Cardiac muscle cell (in vitro differentiated cells and primary cell): ENCODE measurements at places on chromosomes 3 and 15. TPM values are rescaled to one million over a fixed set of nuclear protein-coding genes. Genes with fewer than 3 reads are reported as not detected.
A peak's percentile ranks its signal among the peaks of the same experiment; 100 is the strongest.

TPRG1 gene
- total RNA-seq, result 0.48 and 1.2 TPM in 2 replicates

KLF15 gene
- 9.5 and 16.5 TPM in 2 replicates for total RNA-seq

CPA3 gene
- total RNA-seq, result not detected in 2 replicates

REC114 gene
- 2.3 and 2.8 TPM in 2 replicates for total RNA-seq

LTK gene
- 2.6 and 3.7 TPM in 2 replicates for total RNA-seq

SLC28A1 gene
- total RNA-seq, result 0.24 and 0.81 TPM in 2 replicates

CSPG5 gene
- total RNA-seq, result 3.2 and 5.0 TPM in 2 replicates

FRMD5 gene
- total RNA-seq, result 55.8 and 59.7 TPM in 2 replicates

SLC22A14 gene
- total RNA-seq, result 0.07 and 0.12 TPM in 2 replicates

DPPA4 gene
- total RNA-seq, result 0.51 and 1.6 TPM in 2 replicates

TRPC1 gene
- 40.3 and 64.9 TPM in 2 replicates for total RNA-seq

DNA sequence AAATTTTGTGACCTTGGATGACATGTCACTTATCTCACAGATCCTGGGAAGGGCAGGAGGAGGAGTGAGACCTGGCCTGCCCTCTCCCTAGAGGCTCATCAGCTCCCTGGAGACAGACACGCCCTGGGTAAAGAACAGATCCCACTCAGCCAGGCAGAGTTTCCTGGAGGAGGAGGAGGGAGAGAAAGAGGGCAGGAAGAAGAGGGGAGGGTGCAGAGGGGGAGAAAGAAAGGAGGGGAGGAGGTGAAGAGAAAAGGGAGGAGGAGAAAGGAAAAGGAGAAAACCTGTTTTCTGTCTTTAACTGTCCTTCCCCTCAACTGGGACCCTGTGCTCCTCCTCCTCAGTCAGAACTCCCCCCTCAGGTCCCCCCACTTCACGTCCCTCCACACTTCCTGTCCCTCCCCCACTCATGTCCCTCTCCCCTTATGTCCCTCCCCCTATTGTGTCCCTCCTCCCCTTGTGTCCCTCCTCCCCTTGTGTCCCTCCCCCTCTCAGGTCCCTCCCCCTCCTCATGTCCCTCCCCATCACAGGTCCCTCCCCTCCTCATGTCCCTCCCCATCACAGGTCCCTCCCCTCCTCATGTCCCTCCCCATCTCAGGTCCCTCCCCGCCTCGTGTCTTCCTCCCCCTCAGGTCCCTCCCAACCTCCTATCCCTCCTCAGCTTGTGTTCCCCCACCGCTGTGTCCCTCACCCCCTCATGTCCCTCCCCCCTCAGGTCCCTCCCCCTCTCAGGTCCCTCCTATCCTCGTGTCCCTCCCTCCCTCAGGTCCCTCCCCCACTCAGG is 52.3 kb upstream of the CGNL1 start:
- no peaks in the 10 kb centered on the region for H3K36me3 ChIP-seq
- peaks cover 6% of the 10 kb centered on the region for H3K4me1 ChIP-seq
- H3K27me3 ChIP-seq, result no peaks in the 10 kb centered on the region
- DNase-seq, result no peak

- no peak overlapping the region for H3K27ac ChIP-seq
- no peaks in the 10 kb centered on the region for H3K36me3 ChIP-seq
- no peaks in the 10 kb centered on the region for H3K4me1 ChIP-seq
- no peaks in the 10 kb centered on the region for H3K27me3 ChIP-seq
Observed at GRCh38 chr15:76846782-76847181, 58.4 kb downstream of the SCAPER start.

DNA sequence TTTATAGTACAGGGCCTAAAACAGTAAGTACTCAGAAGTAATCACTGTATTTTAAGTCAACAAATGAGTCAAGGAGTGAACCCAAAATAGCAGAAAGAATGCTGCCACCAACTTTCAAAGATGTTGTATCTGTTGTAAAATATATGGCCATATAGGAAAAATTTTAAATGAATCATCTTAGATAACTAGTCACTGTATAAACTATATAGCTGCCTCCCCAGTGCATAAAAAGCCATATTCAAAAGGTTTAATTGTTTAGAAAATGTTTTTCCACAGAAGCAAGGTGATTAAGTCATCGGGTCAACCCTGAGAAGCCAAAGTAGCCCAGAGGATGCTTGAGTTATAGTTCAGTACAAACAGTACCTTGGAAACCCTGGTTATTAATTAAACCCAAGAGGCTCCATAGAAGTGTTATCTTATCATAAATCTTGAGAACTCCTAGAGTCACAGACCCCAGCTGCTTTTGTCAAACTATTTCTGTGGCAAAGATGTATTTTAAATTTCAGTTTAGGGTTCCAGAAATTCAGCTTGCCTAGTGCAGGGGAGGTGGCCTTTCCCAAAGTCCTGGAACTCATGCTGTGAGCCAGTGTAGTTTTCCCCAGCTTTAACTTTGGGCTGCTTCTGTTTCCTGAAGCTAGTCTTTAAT is 39.2 kb downstream of the MBNL1 start:
- no peak overlapping the region for H3K4me3 ChIP-seq
- peak overlapping the region; percentile 6 for H3K27ac ChIP-seq
- no peaks in the 10 kb centered on the region for H3K27me3 ChIP-seq
- peaks cover 26% of the 10 kb centered on the region for H3K4me1 ChIP-seq
- H3K36me3 ChIP-seq, result no peaks in the 10 kb centered on the region

DNA sequence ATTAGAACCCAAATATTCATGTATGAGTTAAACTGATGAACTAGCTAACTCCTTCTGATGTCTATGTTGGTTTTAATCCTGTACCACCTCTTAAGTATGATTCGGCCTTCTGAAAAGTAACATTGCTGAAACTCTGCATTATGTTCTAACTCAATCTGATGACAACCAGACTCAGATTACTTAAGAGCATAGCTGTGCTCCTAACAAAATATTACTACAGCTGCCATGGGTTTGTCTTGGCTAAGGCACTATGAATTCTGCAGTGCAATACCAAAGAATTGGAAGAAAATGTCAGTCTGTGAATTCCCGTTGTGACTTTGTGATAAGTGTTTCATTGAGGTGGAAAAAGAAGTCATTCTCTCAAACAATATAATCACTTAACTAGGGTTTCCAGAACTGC is 224.4 kb downstream of the ZMAT3 start:
- H3K27me3 ChIP-seq, result no peaks in the 10 kb centered on the region
- no peak overlapping the region for H3K4me3 ChIP-seq
- no peaks in the 10 kb centered on the region for H3K4me1 ChIP-seq
- no peaks in the 10 kb centered on the region for H3K36me3 ChIP-seq
- H3K27ac ChIP-seq, result no peak overlapping the region

DNA sequence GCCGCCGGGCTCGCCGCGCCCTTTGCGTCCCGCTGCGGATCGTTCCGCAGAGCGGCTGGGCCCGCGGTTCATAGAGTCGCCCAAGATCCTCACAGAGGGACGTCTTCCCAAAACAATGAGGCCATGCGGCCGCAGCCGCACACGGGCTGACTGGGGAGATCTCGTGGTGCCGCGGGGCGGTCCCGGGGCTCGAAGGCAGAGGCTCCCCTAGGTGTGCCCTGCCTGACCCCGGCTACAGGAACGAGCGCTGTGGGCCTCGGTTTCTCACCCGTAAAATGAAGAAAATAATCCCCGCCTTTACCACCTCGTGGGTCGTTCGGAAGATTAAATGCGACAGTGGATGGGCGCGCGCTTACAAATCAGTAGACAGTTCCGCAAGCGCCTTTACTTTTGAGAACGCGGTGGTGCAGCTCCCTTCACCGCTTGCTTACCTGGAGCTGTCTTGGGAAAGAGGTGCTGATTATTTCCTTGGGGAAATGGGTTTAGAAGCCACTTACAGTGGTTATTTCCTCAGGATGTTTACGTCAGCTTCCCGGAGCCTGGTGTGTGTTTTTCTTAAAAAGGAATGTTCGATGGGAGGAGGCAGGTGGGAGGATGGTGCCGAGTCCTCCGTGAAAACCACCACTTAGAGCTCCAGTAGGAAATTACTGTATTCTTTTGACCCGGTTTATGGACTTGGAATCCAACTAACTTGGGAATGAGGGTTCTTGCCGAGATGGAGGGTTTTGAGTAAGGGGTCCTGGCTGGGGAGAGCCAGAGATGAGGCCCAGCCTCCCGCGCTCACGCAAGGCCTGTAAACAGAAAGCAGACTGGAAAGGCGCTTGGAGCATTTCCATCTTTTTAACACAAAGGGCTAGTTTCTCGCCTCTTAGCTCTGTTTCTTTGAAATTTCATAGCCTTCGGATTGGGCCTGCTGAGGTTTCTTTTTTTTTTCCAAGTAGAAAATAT is 1.9 kb upstream of the MEX3B start:
- peak; percentile 50 for DNase-seq
- no peak overlapping the region for H3K27ac ChIP-seq
- peak overlapping the region; percentile 88 for H3K4me3 ChIP-seq
- peaks cover 45% of the 10 kb centered on the region for H3K27me3 ChIP-seq
- H3K4me1 ChIP-seq, result no peaks in the 10 kb centered on the region

DNA sequence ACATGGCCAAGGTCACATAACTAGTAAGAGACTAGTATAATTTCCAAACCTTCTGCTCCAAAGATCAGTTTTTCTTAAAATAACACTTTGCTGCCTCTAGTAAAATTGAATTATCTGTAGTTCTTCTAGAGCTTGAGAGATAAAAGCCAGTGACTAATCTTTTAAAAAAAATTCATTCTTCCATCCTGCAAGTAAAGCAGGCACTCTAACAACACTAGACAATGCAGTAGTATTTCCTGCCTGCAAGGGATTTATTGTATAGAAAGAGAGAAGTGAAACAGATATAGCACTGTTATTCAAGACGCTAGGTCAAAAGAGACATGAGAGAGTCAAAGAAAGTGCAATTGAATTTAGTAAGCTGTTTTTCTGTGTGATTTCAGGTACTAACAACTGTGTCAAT is 159.5 kb upstream of the TBC1D5 start:
- H3K27ac ChIP-seq, result no peak overlapping the region
- no peaks in the 10 kb centered on the region for H3K27me3 ChIP-seq
- H3K4me3 ChIP-seq, result no peak overlapping the region

- H3K4me3 ChIP-seq, result no peak overlapping the region
- peaks cover 51% of the 10 kb centered on the region for H3K36me3 ChIP-seq
- no peak overlapping the region for H3K27ac ChIP-seq
- DNase-seq, result no peak
Observed at GRCh38 chr3:53225181-53225580, 30.6 kb downstream of the TKT start.

DNA sequence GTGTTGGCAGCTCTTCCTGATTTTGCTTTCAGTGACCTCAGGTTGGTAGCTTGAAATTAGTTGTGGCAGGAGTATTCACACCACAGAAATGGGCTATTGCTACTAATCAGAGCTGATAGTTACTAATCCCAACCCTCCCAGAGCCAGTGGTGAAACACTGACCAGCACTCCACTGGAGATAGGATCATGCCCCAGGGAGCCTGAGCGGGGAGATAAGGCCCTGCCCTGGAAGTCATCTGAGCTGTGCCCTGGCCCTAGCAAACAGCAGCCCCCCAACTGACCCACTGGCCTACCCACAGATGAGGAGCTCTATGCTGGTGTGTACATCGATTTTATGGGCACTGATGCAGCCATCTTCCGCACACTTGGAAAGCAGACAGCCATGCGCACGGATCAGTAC is 9.4 kb upstream of the GNAT1 start:
- peaks cover 16% of the 10 kb centered on the region for H3K4me1 ChIP-seq
- no peak for DNase-seq
- no peak overlapping the region for H3K4me3 ChIP-seq
- no peaks in the 10 kb centered on the region for H3K36me3 ChIP-seq

DNA sequence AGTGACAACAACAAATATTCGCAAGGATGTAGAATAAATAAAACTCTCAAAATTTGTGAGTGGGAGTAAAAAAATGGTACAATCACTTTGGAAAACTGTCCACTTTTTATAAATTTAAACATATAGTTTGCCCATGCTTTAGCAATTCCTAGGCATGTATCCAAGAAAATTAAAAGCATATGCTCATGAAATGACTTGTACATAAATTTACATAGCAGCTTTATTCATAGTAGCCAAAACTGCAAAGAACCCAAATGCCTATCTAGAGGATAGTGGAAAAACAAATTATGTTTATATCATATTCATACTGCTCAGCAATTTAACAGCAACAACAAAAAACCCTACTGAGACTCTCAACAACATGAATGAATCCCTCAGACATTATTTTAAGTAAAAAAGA is 363.6 kb upstream of the CCDC54 start:
- no peak overlapping the region for H3K27ac ChIP-seq
- H3K4me1 ChIP-seq, result no peaks in the 10 kb centered on the region
- no peak for DNase-seq

DNA sequence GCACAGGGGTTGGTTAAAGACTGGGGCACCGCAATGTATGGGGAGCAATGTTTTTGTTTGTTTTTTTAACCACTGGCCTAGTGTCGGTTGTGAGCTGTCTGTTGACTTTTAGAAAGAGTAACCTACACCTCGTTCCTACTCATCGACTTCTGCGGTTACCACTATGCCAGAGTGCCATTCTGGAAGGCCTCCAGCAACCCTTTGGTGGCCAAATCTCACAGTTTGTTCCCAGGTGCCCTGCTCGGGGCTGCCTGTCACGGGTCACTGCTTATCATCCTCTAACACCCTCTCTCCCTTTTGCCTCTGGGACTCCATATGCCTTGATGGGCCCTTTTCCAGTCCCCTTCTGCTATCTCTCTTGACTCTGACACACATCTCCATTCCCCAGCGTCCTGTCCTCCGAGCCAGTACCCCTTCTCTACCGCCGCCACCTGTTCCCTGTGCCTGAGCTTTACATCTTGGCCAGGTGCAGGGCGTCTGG is 290.4 kb upstream of the C2CD4B start:
- H3K27me3 ChIP-seq, result peaks cover 2% of the 10 kb centered on the region
- H3K27ac ChIP-seq, result peak overlapping the region; percentile 90
- no peaks in the 10 kb centered on the region for H3K36me3 ChIP-seq
- H3K4me1 ChIP-seq, result peaks cover 41% of the 10 kb centered on the region
- H3K4me3 ChIP-seq, result no peak overlapping the region
- DNase-seq, result peak; percentile 15

DNA sequence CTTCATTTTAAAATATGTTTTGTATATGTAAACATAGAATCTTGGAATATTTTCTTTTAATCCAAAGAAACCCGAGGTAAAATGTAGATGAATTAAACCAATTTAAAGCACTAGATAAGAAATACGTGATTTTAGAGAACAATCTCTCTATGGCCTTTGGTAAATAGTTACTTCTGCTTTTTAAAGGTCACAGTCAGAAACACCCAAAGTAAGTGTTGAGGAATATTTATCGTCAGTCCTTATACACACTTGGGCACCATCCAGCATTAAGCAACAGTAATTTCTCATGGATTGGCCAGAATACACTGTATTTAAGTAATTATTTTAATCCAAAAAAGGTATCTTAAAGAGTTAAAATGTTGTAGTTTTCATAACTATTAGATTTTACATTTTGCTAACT is 713.2 kb downstream of the NLGN1 start:
- DNase-seq, result no peak
- H3K27me3 ChIP-seq, result no peaks in the 10 kb centered on the region
- no peak overlapping the region for H3K27ac ChIP-seq
- H3K4me1 ChIP-seq, result no peaks in the 10 kb centered on the region

- H3K4me1 ChIP-seq, result no peaks in the 10 kb centered on the region
- H3K36me3 ChIP-seq, result no peaks in the 10 kb centered on the region
Observed at GRCh38 chr3:192831111-192831644, 86.5 kb downstream of the MB21D2 start.

GRCh38 chr15:73369154-73369694 is 466 bp upstream of the HCN4 start:
- H3K4me1 ChIP-seq, result peaks cover 52% of the 10 kb centered on the region
- H3K27ac ChIP-seq, result peak overlapping the region; percentile 98
- peaks cover 2% of the 10 kb centered on the region for H3K36me3 ChIP-seq
